ENCODE measurements at places on chromosomes 1 and 21.

DNA sequence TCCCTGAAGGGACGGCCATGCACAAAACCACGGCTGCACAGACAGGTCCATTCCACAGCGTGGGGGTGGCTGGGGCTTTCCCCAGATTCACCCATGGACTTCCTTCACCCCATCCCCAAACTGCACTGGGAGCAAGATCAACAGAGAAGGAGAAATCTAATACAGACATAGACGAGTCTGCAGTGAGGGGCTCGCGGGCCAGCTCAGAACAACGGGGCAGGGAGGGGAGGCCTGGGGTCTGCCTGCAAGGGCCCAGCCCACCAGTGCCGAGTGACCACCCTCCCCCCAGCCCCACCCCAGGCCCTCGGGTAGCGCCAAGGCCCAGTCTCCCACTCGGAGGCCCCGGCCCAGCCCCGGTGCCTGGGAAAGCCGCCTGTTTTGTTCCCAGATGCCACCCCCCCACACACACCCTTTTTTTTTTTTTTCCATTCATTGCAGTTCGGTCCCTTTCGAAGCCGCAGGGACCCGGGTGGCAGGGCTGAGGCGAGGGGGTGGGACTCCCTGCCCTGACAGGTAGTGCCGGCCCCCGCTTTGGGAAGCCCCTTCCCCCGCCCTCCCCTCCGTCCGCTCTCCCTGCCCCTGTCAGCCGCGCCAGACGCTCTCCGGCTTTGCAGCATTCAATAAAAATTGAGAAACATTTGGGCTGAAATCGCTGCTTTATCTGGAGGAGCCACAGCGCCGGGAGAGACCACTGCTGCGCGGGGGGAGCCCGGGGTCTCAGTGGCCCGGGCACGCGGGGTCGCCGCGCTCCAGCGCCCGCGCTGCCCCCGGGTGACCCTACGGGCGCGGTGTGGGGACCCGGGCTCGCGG is 543 bp upstream of the EPHB2 start:
- DNase-seq: peak; percentile 22

GRCh38 chr1:232557502-232558191 is 72.3 kb downstream of the SIPA1L2 start:
- DNase-seq: no peak

DNA sequence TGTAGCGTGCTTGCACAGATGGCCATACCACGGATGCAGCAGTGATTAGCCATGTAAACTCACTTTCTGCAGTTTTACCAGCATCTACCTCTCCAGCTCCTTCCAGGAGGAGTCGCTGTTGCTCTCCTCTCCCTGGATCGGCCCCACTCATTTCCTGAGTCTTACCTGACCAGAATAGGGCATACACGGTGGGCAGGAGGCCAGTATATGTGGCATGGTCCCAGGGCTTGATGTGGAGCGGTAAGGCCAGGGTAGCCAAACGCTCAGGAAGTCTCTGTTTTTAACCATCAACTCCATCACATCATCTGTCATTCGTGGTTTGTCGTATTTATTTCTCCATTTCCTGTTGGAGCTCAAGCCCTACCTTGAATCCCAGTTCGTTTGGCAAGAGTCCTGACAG is 163.4 kb upstream of the USP24 start:
- DNase-seq: no peak

DNA sequence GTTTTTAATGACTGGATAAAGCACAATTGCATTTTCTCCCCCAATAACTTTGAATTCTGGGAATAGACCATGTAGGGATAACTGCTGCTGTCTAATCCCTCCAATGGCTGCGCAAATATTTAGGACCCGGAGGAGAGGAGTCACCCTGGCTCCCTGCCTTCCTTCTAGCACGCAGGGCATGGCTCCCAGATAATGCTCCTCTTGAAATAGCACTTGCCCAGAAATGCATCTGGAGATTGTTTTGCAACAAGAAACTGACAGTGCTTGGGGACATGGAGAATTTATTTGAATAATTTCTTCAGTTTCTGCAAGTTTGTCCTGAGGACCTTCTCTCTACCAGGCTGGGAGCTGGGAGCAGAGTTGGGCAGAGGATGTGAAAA is 83.5 kb downstream of the MAN1C1 start:
- DNase-seq: no peak

GRCh38 chr1:230355128-230355527 is 71.0 kb downstream of the PGBD5 start:
- no peak for DNase-seq

DNA sequence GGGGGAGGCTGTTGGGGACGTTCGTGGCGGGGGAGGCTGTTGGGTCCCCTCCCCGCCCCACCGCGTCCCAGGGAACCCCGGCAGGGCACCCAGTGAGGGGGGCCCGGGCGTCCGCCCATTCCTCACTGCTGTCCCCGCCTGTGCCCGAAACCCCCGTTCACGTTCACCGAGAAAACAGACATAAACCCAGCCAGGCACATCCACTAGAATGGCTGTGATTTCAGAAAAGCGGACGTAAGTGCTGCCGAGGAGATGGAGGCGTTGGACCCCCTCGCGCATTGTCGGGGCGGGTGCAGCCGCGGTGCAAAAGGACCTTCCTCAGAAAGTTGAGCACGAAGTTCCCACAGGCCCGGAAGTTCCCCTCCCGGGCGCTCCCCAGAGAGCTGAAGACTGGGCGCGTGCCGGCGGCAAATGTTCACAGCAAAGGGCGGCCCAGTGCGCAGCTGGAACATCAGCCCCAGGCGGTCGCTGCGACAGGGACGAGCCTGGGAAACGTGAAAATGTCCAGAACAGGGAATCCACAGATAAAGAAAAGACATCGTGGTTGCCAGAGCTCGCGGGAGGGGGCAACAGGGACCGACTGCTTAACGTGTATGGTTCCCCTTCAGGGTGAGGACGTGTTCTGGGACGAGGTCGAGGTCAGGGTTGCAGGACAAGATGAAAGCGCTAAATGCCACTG is 18.5 kb upstream of the SAMD11 start:
- peak; percentile 28 for DNase-seq

DNA sequence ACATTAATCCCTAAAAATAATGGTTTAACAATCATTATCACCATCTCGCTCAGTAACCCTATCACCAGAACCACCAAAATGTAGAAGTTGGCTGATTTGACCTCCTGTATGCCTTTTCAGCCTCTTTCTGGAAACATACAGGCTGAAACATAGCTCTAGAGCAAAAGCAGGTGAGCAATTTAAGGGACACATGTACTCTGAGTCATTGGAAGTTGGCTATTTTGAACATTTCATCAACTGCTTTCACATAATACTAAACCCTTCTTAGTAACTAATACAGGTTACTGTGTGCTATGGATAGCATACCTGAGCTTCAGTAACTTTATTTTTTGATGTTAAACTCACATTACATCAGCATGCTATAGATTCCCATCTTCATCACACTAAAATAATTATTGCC is 19.8 kb upstream of the DDAH1 start:
- DNase-seq: no peak
